ENCODE measurements at places on chromosomes 13 and 19. TPM values are rescaled to one million over a fixed set of nuclear protein-coding genes. Genes with fewer than 3 reads are reported as not detected.

Gene CGB3
- not detected for total RNA-seq

Gene CAPN12
- total RNA-seq, result 0.91 TPM

Gene PLPPR3
- total RNA-seq, result 0.03 TPM

Gene CAB39L
- total RNA-seq, result 2.6 TPM

Gene NKPD1
- total RNA-seq, result not detected

Gene ANKLE1
- total RNA-seq, result 6.9 TPM

Gene OR7G2
- total RNA-seq, result not detected

Gene RINL
- total RNA-seq, result 7.7 TPM

Gene GZMM
- 2.0 TPM for total RNA-seq

Gene IZUMO1
- total RNA-seq, result not detected

Gene ICAM5
- 20.3 TPM for total RNA-seq

Gene TEX29
- total RNA-seq, result not detected

Gene CCNE1
- 15.0 TPM for total RNA-seq

Gene PEAK3
- not detected for total RNA-seq

Gene NLRP11
- total RNA-seq, result 0.75 TPM

Gene GDF15
- total RNA-seq, result 32.1 TPM

Gene CCL25
- not detected for total RNA-seq

Gene AMER2
- total RNA-seq, result not detected

Gene SSC5D
- total RNA-seq, result 0.53 TPM

Gene ATP8B3
- 1.5 TPM for total RNA-seq

Gene SGTA
- 63.6 TPM for total RNA-seq

Gene LRP3
- 2.6 TPM for total RNA-seq

Gene KCNRG
- total RNA-seq, result 0.30 TPM

Gene ZNF69
- 6.0 TPM for total RNA-seq

Gene SULT2A1
- total RNA-seq, result not detected

Gene IL17D
- total RNA-seq, result 1.4 TPM

Gene CPB2
- total RNA-seq, result not detected

Gene ANKRD27
- 19.4 TPM for total RNA-seq

Gene SERP2
- total RNA-seq, result not detected

Gene KIR2DL1
- not detected for total RNA-seq

Gene OR10H1
- not detected for total RNA-seq

Gene ZNF776
- 7.2 TPM for total RNA-seq

Gene FLT1
- 12.1 TPM for total RNA-seq

Gene PCDH17
- 8.1 TPM for total RNA-seq

All from A375 (cell line).